ENCODE measurements at places on chromosomes 7 and 10. TPM values are rescaled to one million over a fixed set of nuclear protein-coding genes. Genes with fewer than 3 reads are reported as not detected.

C7orf33 gene
- not detected for total RNA-seq

NAT16 gene
- not detected for total RNA-seq

DNA sequence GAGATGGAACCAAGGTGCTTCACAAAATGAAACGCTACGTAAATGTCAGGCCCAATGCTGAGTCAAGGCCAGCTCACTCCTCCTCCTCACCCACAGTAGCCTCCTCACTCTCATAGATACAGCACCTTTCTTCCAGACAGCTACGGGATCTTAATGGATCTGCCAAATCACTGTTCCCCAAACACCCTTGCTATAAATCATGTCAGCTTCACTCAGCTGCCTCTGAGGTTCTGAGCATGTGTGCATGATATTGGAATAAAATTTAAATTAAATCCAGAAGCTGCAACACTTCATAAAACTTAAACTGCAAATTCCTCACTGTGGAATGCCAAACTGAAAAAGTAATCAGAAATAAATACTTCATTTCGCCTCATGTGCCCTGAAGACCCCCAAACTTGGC lies 14.7 kb upstream of the CPXM2 start:
- no peak for DNase-seq

- DNase-seq = no peak
Observed at GRCh38 chr10:117652228-117653169, 110.0 kb downstream of the EMX2 start.

DNA sequence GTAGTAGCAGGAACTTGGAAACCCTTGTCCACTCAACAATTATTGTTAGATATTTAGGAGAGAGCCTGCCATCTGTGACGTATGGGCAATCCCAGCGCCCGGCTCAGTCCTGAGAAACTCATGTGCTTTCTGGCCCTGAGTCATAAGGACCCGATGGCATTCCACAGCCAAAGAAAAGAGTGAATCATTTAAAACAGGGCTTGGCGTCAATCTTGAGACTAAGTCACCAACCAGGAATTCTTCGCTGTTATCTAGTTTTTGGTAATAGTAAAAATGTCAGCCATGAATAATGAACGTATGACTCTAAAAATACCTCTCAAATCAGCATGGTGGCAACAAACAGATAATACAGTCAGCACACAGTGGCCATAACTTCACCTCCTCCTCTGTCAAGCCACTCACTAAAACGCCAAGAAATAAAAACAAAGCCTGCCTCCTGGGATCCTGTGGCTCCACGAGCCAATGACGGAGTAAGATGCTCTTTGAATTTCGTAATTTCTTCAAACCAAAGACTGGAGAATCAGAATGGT lies 140.8 kb downstream of the ADAM12 start:
- no peak for DNase-seq

- DNase-seq = no peak
Observed at GRCh38 chr10:32357056-32357735, 10.2 kb upstream of the EPC1 start.

GRCh38 chr7:122298131-122298530 lies 6.4 kb downstream of the FEZF1 start:
- DNase-seq = no peak

- no peak for DNase-seq
Observed at GRCh38 chr10:33401300-33401699, 66.8 kb upstream of the NRP1 start.

GRCh38 chr7:48182718-48183369 lies 11.6 kb downstream of the ABCA13 start:
- no peak for DNase-seq

DNA sequence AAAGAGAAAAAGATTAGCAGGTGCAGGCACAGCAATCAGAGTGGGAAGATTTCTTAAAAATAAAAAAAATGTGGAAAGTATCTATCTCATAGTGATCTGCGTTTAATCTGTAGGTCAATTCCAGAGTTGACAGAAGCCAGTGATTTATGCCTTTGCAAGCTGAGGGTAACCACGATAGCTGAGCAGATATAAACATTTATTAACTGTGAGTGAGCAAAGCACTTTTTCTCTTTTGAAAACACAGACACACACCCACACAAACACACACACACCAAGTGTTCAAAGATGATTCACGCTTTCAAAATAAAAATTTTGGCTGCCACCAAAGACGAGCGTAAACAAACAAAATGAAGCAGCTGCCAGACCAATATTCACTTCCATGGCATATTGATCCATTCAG lies 243.2 kb upstream of the SLC26A5 start:
- DNase-seq = no peak

DNA sequence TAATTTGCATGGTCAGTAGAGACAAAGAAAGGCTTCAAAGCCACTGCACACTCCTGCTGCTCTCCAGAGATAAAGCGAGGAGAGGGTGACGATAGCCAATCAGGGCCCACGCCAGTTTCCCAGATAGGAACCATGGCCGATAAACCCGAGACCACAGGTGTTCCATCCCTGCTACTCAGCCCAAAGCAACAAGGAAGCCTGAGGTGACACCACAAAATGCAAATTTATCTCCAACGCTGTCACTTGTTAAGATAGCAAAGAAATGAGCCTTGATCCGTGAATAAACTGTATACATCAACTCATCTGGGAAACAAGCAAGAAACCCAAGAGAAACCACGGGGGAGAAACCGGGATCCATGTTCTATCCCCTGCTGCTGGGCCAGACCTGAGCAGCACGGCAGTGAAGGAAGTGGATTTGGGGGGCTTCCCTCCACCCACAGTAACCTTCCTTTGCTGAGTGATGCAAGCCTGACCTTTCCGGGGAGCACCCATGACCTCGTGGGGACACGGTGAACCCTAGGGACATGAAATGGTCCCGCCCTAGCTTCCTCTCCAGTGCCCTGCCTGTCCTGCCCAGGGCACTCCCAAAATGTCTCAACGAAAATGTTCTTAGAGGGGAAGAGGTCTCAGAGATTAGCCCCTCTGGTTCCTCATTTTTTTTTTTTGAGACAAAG lies 164.6 kb downstream of the PTPRN2 start:
- DNase-seq = no peak

DNA sequence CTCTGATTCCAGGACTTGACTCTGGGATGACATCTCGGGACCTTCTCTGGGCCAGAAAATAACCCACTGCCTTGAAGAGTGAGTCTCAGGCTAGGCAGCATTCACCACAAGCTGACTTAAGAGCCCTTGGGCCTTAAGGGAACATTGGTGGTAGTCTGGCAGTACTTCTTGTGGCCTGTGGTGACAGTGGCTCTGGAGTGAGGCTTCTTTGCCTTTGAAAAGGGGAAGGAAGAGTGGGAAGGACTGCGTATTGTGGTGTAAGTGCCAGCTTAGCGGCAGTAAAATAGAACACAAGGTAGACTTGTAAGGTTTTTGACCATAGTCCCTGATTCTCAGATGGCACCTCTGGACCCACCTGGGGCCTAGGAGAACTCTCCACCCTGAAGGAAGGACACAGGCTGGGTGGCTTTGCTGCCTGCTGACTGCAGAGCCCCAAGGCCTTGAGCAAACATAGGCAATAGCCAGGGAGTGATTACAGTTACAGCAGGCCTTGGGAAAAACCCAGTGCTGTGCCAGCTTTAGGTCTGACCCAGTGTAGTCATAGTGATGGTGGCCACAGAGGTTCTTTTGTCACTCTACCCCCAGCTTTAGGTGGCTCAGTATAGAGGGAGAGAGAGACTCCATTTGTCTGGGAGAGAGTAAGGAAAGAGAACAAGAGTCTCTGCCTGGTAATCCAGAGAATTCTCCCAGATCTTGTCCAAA lies 483.9 kb downstream of the SH2D4B start:
- no peak for DNase-seq

DNA sequence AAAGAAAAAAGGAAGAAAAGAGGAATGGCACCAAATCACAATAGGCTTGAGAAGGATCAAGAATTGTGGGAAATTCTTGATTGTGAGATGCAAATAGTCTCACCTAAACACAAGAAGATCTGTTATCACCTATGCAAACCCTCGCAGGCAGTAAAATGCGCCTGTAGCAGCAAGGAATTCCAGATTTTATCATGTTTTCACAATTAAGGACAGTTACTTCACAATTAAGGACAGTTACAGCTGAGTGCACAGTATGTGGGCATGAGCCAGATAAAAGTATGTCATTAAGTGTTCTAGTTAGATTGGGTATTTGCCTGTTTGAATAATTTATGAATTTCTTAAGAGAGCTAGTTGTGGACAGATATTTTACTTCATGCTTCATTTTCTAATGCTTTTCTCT lies 336.2 kb downstream of the CDC14C start:
- DNase-seq = no peak

GRCh38 chr7:45084336-45084735 lies 4.4 kb downstream of the NACAD start:
- DNase-seq = no peak

- DNase-seq = no peak
Observed at GRCh38 chr7:78746301-78746700, 707.2 kb downstream of the MAGI2 start.

GRCh38 chr10:124624466-124624865 lies 119.7 kb downstream of the FAM53B start:
- no peak for DNase-seq

All from T-helper 17 cell (primary cell).